ENCODE measurements at places on chromosomes 2 and 18.

DNA sequence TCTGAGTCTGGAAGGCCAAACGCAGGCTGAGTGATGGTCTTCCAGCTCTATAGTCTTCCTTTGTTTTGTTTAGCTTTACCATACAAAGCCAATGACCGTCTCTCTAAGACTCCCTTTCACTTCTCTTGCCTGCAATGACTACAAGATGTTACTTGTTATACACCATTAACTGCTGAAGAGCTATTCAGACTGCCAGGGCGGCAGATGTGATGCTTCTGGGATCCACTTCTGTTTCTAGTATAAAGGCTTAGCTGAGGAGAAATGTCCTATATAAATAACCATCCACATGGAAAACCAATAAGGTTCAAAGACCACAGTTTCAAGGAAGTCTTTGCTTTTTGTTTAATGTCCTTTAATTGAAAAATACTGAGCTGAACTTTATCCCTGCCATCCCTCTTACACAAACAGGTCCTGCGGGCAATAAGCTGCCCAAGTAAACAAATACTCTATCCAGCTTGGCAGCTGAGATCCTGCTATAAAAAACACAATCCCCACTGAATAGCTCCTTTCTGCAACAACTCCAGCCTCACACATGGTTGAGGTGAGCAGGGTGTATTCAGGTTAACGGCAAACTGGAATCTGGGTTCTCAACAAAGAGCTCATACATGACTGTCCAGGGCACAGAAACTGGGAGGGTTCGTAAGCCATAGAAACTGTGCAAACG lies 124.6 kb downstream of the VIT start:
- no peak for DNase-seq

GRCh38 chr2:70895249-70895648 lies 40.5 kb upstream of the ATP6V1B1 start:
- DNase-seq, result no peak

- no peak for DNase-seq
These were observed 50.3 kb downstream of the SERPINB8 start for GRCh38 chr18:64019922-64020756.

GRCh38 chr18:59735269-59735860 lies 38.1 kb upstream of the CCBE1 start:
- DNase-seq, result no peak

GRCh38 chr2:37083873-37084794 lies at the start of the genes GPATCH11 and HEATR5B:
Gene GPATCH11 (plus strand): TSS chr2:37084518. CDS start chr2:37088382, 3,864 bp downstream.
Gene HEATR5B (minus strand): TSS chr2:37084372. CDS start chr2:37083414, 958 bp downstream.
- DNase-seq, result peak; percentile 86

DNA sequence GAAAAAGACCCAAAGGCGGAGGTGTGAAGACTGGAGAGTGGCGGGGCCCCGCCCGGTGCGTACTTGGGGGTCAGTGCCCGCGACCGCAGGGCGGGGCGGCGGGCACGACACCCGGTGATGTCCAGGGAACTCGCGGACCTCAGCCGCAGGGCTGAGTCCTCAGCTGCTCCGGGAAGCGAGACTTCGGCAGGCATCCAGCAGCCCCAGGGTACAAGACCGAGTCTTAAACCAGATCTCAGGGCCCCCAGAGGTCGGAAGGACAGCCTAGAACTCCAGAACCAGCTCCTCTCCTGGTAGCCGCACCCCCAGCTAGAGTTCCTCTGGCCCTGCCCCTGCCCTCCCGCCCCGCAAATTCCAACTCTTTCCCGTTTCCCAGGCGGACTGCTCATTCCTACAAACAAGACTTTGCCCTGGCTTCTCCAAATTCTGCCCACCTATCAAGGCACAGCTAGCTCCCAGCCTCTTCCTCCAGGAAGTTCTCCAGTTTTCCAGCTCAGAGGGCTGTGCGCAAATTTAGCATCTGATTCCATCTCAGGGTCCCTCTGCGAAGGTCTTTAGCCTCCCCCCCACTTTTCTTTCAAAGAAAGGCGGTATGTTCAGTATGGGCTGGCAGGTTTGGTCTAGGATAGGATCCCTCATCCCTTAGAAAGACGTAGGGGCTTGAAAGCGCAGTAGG lies 26.0 kb upstream of the NOTO start:
- DNase-seq, result peak; percentile 5

DNA sequence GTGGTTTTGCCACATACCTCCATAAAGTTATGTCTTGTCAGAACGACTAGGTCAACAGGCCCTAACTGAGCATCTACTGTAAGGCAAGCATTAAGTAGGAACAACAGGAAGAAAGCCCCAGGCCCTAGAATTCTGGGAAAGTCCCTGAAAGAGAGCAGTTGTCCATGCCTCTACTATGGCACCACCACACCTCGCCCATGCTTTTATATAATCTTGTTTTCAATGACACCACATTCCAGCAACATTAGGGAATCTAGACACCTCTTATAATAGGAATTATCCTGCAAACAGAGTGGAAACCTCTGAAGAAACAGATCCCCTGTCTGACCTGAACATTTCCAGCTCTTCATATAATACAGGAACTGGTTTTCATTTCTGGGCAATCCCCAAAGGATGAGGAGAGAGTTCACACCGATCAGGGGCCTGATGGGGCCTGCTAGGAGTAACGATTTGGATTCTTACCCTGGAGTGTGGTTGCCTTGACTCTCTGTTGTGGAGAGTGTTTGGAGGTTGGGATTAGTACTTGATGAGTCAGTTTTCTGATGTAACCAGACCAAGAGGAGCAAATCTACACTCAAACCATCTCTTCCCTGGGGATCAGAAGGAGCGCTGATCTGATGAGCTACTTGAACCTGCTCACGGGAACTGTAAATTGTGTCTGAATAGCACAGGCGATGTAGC lies 31.9 kb upstream of the CEP68 start:
- DNase-seq, result no peak

GRCh38 chr18:41058351-41059125 lies 896.5 kb upstream of the PIK3C3 start:
- DNase-seq, result no peak

- no peak for DNase-seq
These were observed 171.8 kb upstream of the GCFC2 start for GRCh38 chr2:75882530-75882929.

All from activated T-cell treated with anti-CD3 and anti-CD28 coated beads for 4 hours (primary cell).